ENCODE measurements at places on chromosomes 11 and 22.

- DNase-seq: no peak
These were observed 91.9 kb upstream of the SOX6 start for GRCh38 chr11:16448123-16448717.

DNA sequence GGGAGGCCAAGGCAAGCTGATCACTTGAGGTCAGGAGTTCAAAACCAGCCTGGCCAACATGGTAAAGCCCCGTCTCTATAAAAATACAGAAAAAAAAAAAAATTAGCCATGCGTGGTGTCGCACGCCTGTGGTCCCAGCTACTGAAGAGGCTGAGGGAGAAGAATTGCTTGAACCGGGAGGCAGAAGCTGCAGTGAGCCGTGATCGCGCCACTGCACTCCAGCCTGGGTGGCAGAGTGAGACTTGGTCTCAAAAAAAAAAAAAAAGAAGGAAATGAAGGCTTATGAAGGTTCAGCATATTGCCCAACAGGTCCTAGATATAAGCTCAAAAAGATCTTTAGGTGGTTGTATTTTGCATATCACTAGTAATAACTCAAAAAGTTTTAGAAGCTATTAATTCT lies 10.2 kb downstream of the ATL3 start:
- no peak for DNase-seq

GRCh38 chr11:120181376-120181975 lies 29.4 kb upstream of the OAF start:
- no peak for DNase-seq

DNA sequence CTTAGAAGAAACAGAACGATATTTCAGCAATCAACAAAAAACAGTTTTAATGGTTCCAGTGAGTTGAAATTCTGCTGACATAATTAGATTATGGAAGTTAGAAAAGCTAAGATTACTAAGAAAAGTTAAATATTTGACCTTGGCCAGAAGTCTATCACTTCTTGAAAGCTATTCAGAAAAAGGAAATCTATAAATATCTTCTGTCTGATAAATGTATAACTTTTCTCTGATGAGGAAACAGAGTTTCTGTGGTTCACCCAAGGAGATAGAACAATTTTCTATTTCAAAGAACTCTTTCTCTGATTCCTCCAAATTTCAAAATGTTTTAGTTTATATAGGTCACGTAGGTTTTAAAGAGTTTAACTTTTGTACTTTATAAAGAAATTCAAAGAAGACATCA lies 438.4 kb upstream of the CHORDC1 start:
- DNase-seq: no peak

- DNase-seq: no peak
These were observed 11.1 kb downstream of the APOL3 start for GRCh38 chr22:36149441-36149840.

DNA sequence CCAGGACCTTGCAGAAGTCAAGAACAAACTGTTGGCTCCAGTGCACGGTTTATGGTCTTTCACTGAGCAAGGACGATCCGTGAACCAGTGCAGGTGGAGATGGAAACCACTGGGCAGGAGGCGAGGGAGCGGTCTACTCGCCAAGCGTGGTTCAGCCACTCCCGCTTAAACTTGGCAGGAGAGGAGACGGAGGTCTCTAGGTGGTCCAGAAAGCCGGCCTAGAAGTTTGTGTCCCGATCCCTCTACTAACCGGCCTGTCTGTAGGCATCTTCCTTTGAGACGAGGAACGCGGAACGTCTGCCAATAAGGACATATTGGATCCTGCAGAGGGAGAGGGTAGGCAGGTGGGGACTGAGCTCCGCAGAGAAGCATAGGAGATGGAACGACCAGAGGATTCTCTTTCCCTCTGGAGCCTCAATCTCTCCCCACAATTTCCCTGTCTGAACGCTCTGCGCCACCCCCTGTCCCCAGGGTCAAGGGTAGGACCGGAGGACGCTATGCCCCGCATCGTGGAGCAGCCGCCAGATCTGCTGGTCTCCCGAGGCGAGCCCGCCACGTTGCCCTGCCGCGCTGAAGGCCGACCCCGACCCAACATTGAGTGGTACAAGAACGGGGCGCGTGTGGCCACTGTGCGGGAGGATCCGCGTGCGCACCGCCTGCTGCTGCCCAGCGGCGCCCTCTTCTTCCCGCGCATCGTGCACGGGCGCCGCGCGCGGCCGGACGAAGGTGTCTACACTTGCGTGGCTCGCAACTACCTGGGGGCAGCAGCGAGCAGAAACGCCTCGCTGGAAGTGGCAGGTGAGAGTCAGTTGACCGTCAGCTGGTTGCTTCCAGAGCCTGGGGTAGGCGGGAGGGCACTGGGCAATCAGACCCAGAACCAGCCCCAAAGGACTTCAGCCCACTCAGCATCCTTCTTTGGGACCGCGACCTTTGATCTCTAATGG lies 3.4 kb downstream of the ROBO3 start:
- DNase-seq: no peak

DNA sequence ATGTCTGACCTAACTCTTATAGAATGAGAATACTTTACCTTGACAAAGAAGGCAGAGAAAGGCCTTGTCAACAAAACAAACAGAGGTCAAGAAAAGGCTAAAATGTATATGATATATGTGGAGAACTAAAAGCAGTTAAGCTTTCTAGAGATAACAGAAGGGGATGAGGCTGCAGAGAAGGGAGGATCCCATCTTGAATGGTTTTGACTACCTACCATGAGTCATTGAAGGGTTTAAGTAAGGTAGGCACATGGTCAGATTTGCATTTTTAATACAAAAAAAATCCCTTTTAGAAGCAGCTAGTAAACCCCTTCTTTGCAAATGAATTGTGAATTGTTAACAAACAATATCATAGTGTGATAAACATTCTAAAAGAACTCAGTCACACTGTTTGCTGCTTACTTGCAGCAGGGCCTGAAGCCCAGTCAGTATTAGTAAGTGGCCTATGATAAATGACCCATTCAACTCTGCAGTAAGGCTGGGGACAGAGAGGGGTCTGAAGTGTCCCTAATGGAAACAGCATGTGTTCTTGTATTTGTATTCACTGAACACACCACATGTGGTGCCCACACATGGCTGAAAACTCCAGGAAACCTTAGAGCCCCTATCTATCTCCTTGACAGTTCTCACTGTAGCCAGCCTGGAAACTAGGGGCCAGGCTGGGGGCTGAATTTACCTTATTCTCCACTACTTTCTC lies 328.8 kb upstream of the PITPNB start:
- peak; percentile 51 for DNase-seq

DNA sequence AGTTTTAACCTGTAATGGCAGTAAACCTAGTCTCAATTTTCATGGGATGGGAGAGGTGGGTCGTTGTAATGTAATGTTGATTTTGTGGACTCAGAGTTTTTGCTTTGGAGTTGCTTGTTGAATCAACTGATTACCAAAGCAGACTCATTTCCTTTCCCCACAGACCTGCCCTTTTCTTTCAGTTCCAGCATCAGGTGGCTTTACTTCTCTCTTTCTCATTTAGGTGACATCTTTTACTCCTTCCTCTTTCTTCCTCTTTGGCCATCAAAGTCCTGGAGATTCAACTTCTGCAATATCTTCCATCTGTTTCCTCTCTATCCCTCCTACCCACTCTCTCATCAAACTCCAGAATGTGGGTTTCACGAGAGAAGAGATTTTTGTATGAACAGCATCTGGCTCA lies 313.9 kb downstream of the TMEM135 start:
- DNase-seq: no peak

- peak; percentile 27 for DNase-seq
These were observed 710 bp downstream of the ATP5MGL start for GRCh38 chr22:42639541-42640241.

GRCh38 chr11:85517272-85517671 lies 109.9 kb downstream of the DLG2 start:
- no peak for DNase-seq

DNA sequence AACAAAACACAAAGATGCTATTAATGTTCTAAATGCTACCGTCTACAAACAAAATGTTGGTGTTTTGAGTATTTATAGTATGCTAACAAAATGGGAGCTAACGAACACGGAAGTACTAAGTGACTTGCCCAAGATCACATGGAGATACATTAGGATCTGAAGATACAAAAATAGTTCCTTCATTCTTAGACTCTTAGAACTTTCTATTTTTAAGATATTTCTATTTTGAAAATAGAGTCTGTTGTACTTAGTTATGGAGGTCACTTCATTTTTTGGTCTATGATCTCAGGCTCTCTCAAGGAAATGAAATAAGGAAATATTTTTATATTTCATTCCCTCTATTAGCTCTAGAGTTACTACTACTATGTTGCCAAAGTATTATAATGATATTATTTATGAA lies 64.2 kb downstream of the APOL5 start:
- DNase-seq: no peak

GRCh38 chr22:22930571-22931556 lies 43.2 kb downstream of the IGLL5 start:
- no peak for DNase-seq

DNA sequence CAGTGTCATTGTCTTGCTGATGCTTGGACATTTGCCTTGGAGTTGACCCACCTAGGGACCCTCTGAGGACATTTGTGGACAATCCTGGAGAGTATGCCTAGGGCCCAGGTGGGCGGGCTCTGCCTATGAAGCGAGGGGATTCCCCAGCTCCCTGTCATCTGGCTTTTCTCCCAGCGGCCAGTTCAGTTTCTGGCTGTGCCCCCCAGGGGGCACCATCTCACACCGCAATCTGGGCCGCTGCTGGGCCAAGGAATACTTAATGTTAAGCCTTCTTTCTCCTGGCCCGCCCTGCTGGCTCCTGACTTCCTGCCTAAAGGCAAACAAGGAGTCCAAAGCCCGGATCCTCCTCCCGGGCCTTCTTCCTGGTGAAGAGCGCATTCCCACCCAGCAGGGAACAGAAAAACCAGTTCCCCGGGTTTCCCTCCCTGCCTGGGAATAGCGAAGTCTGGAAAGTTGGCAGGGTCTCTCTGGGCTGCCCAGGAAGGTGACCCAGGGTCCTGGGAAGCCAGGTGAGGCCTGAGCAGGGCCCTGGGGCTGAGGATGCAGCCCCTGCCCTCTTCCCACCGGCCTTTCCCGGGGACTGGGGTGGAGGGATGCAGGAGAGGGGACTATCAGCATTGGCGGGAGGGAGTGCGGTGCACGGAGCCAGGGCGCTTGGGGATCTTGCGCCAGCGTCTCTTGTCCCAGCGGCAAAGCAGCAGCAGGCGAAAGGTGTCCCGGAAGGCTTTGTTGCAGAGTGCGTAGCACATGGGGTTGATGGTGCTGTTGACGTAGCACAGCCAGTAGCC lies 11.9 kb downstream of the CHRM1 start:
- peak; percentile 99 for DNase-seq

DNA sequence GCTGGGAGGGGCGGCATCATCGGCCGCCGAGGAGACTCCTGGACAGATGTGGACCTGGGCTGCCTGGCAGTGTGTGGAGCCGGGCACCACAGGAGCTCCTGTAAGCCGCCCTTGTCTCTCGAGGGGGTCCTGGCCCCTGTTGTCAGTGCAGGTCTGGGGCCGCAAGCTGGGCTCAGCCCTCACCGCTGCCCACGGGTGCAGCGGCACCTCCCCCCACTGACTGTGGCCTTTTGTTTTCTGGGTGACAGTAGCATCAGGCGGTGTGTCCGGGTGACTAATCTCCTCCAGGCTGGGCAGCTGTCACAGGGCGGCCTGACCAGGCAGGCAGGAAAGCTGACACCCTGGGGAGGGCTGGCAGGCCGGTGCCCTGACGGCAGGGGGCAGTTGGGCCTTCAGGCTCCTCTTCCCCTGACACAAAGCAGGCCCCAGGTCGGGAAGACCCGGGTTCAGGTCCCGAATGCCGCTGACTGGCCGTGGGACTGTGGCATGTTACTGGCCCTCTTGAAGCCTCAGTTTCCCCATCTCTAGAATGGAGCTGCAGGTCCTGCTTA lies 16.3 kb downstream of the DGKZ start:
- DNase-seq: no peak

DNA sequence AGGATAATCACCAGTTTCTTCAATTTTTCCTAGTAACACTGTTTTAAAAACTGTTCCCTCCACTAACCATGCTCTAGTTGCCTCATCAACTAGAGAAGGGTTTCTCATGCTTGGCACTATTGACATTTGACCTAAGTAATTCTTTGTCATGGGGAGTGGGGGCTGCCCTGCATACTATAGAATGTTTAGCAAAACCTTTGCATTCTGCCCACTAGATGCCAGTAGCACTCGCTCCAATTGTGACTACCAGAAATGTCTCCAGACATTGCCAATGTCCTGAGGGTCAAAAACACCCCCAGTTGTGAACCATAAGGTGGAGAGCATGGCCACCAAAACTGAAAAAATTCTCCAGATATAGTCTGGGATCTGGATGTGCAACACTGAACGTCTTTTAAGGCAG lies 27.6 kb upstream of the BMAL1 start:
- DNase-seq: peak; percentile 11

GRCh38 chr11:130781931-130782330 lies 134.3 kb downstream of the SNX19 start:
- no peak for DNase-seq

DNA sequence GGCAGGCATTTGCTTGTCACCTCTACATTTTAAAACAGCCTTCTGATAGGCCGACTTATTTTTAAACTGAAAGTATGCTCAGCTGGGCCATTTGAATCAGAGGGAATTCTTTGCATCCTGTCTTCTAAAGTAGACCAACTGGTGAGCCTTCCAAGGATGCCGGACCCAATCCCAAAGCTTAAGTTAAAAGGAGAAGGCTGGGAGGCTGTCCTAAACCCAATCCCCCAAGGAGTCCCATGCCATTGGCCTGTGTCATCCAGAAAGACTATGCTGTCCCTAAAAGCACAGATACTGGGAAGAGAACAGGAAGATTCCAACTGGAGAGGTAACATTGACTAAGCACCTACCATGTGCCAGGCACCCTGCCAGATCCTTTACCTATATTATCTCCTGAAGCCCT lies 18.0 kb downstream of the TENM4 start:
- DNase-seq: no peak

DNA sequence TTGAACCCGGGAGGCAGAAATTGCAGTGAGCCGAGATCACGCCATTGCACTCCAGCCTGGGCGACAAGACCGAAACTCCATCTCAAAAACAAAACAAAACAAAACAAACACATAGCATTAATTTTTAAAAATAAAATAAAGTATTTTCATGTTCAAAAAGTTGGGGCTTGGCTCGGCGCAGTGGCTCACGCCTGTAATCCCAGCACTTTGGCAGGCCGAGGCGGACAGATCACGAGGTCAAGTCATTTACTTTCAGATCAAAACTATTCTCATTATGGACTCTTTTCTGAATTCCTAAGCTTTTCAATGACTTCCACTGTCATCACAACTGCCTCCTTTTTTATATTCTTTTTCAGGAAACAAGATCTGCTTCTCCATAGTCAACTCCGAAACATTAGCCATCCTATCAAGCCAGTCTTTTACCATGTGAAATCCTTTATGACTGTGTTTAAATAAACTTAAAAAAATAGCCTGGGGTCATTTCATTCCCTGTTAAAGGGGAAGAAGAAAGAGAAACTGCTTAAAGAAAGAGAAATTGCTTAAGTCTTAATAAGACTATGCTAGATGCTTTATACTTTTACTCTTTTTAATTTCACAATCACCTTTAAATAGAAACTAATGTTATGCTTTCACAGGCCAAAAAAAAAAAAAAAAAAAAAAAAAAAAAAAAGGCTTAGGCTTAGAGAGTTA lies 13.1 kb upstream of the CHRNA10 start:
- DNase-seq: no peak

- no peak for DNase-seq
These were observed 29.4 kb upstream of the TMEM86A start for GRCh38 chr11:18669219-18669596.

GRCh38 chr22:42680648-42681047 lies 31.5 kb upstream of the CYB5R3 start:
- DNase-seq: no peak

Data from ELF-1 (cell line).